Cortex of kidney (tissue), 1 donor: ENCODE measurements at places on chromosomes 1 and 21.

GRCh38 chr1:71377886-71378285, 297.1 kb upstream of the ZRANB2 start:
- DNase-seq = no peak

DNA sequence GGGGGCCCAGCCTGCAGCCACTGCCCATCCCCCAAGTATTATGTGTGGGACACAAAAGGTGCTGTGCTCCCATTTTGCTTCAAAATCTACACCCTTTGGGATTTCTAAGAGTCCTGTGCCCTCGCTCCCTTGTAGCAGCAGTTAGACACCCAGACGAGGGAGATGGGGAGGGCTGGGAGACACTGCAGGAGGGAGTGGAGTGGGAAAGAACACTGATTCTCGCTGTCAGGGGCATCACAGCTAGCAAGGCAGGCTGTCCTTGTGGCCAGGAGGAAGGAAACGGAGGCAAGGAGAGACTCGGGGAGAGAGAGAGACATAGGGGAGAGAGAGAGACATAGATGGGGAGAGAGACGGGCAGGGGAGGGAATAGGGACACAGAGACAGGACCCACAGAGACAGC, 38.5 kb downstream of the CSMD2 start:
- no peak for DNase-seq

- no peak for DNase-seq
These were observed 4.2 kb downstream of the CELA2A start for GRCh38 chr1:15460708-15461095.

- DNase-seq = no peak
These were observed 92.1 kb downstream of the LRRC8C start for GRCh38 chr1:89725011-89725370.

GRCh38 chr1:212315907-212316306, 30.7 kb downstream of the PPP2R5A start:
- no peak for DNase-seq

DNA sequence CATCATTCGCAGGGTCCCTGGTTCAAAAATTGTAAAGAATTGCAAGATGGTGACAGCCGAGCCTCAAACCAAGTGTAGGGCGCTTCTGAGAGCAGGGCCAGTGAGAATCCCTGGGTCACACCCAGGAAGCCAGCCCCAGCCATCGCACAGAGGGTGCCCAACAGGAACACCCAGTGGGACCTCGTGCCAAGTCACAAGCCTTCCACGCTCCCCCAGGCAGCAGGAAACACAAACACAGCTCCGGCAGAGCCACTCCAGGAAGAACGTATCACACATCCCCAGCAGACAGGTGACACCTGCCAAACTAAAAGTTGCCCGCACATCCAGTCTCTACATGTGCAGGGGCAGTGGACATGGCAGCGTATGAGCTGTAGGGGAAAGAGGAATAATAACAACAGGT, 20.2 kb downstream of the DHRS3 start:
- DNase-seq = no peak

- DNase-seq = no peak
These were observed 27.9 kb upstream of the HJV start for GRCh38 chr1:146049436-146049835.
